T1000 (cell line): ENCODE measurements at places on chromosomes 4 and X.

GRCh38 chrX:108091878-108092291 lies 307 bp downstream of the ATG4A start:
- DNase-seq = no peak

DNA sequence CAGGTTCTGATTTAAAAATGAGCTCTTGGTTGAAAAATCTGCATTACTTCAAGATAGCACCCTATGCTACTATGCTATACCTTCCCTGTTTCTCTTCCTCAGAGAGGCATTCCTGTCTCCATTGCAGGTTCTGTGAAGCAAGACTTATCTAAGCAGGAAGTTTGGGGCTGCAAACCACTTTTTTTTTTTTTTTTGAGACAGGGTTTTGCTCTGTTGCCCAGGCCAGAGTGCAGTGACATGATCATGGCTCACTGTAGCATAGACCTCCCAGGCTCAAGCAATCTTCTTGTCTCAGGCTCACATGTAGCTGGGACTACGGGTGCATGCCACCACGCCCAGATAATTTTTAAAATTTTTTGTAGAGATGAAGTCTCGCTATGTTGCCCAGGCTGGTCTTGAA lies 4.0 kb upstream of the CCNG2 start:
- no peak for DNase-seq

DNA sequence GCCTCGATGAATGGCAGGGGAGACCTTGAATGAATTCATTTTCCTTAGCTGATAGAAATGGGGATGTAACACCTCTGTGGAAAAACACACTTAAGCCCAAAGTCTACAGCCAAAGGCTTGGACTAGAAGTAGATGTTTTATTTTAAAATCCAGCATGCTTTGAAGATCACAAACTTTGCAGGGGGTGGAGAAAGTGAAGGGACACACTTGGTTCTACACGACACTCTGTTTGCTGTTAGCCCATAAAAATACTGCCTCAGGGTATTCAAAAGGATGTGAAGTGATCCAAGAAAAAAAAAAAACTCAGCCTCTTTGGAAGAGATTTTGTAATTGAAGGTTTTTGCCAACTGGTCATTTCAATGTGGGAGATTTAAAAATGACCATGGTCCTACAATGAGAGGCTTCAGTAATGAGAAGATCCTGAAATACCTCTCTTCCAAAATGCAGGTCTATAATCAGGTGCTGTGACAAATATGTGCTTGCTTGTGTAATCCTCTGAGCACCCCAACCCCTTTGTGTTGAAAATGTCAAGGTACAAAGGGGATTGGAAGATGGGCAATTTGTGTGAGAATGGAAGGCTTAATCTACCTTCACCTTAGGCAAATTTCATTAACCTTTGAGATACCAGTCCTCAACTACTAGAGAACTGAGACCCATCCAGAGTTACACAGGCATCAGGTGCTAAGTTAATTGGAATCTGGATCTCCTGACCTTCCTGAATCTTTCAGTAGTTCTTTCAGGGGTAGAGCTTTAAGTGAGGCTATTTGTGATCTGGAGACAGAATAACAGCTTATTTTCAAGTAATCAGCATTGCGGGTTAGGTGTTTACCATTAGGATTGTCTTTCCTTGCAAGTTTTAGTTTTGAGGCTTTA lies 82.5 kb downstream of the HS6ST2 start:
- DNase-seq = no peak

DNA sequence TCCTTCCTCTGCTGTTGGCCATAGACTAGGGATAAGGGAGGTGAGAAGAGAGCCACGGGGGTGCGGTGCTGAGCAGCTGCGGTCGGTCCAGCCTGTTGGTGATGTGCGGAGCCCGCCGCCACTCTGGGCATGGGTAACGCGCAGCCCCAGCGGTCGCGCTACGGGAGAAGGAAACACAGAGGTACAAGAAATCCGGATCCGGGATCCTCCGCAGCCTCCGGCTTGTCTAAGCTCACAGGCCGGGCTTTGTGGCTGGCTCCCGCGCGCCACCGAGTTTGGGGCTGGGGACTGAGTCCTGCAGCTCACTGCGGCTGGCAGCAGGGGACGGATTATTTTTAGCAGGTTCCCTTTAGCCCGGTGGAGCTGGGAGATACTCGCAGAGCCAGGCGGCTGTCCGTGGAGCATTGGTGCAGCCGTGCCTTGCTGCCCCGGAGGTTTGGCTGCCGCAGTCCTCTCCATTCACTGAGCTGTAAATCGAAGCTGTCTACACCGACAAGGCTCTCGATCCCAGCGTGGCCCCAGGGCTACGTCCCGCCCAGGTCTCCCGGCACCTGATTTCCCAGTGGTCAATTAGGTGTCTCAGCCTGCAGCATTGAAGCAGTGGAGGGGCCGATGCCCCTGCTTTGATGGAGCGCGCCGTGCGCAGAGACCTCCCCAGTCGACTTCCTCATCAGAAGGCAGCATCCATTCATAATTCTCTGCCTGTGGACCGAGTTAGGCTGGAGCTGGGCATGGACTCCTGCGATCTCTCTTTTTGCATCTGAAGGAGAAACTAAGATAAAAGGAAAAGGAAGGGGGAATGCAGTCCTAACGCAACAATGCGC lies 81.9 kb upstream of the SCML1 start:
- no peak for DNase-seq

DNA sequence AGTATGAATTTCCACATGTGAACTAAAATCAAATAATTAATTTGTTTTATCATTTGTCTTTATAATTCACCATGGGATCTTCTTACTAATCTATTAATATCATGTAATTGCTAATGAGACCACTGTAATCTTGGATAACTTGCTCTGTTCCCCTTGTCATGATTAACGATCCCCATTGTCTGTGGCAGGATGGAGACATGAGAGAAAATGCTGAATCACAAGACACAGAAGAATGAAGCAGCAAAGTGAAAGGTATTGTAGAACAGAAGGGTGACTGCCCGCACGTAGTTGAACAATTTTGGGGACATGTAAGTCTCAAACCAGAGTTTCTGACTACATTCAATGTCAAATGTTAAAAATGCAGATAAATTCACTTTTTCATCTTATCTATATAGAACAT lies 135.2 kb downstream of the EPHA5 start:
- no peak for DNase-seq

GRCh38 chr4:107931775-107932321 lies 499 bp downstream of the CYP2U1 start:
- no peak for DNase-seq

GRCh38 chr4:111934314-111934713 lies 210.9 kb upstream of the FAM241A start:
- no peak for DNase-seq

- DNase-seq = no peak
Measured at GRCh38 chrX:15245896-15246295, 24.0 kb downstream of the ASB9 start.

GRCh38 chrX:13043938-13044337 lies 482 bp downstream of the FAM9C start:
- no peak for DNase-seq

DNA sequence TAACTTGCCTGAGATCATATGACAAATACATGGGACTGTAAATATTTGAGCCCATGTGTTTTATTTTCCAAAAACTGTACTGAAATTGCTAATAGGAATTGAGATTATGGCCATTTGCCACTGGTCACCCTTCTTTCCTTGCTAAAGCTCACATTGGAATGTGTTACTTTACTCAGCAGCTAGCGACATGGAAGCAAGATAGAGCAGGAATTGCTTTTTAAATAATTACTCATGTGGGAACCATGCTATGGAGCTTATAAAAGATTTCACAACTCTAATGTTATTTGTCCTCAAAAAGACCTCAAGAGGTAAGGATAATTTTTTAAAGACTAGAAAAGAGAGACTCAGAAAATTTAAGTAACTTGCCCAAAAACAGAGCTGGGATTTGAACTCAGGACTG lies 48.8 kb upstream of the AFAP1 start:
- DNase-seq = no peak
